ENCODE measurements at places on chromosomes 7 and 10.

GRCh38 chr10:85638797-85639196 is 727.8 kb downstream of the GRID1 start:
- no peak for DNase-seq

DNA sequence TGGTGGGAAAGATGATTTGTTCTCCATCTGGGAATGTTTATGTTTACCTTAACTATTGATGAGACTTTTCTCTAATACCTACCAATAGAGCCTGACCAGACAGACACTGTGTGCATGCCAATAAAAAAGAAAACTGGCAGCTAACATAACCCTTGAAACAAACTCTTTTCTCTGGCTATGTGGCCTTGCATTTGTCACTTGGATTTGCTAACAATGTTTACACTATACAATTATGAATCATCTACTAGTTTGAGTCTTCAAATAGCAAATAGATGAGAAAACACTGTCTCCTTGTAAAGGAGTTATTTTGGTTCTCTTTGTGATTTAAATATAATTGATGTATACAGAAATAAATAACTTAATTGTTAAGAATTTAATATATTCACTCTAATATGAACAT is 273.1 kb downstream of the SEMA3D start:
- DNase-seq: no peak

- no peak for DNase-seq
Measured at GRCh38 chr7:82051601-82052000, 281.8 kb upstream of the HGF start.

DNA sequence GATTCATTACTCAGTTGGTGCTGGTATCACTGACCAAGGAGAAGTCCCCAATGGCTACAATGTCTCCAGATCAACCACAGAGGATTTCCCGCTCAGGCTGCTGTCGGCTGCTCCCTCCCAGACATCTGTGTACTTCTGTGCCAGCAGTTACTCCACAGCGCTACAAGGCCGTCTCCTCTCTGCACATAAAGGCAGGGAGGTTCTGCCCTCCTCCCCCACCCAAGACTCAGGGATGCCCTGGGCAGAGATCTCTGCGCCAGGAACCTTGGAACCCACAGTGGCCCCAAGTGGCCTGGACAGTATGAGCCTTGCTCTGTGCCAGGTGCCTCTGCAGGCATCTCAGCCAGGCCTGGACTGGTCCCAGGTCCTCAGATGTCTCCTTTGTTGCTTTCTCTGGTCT is 193.4 kb upstream of the PRSS58 start:
- no peak for DNase-seq

GRCh38 chr10:27948186-27948585 is 50.7 kb downstream of the ODAD2 start:
- no peak for DNase-seq

GRCh38 chr10:113060201-113061053 is 110.4 kb downstream of the TCF7L2 start:
- DNase-seq: no peak

DNA sequence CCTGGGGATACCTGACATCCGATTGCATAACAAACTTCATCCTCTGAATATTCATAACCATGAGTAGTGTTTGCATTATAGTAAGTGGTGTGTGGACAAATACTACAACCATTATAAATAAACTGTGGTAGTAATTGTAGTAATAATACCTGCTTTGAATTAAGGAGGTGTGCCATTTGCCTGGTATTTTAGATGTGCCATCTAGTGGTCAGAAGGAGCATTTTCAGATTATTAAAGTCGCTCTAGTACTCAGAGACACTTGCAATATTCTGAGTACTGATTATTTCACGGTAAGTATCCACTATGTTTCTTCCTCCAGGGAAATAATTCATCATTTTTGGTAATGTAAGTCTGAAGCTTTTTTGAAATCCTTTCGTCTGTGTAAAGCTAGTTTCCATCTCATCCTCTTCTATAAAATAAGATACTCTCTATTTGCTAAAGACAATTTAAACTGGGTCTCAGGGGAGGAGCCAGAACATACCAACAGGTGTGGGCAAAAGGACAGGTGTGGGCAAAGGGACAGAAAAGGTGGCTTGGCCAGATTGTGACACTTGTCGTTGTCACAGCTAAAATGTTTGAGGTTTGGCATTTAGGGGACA is 115.3 kb upstream of the WDR11 start:
- DNase-seq: peak; percentile 14

DNA sequence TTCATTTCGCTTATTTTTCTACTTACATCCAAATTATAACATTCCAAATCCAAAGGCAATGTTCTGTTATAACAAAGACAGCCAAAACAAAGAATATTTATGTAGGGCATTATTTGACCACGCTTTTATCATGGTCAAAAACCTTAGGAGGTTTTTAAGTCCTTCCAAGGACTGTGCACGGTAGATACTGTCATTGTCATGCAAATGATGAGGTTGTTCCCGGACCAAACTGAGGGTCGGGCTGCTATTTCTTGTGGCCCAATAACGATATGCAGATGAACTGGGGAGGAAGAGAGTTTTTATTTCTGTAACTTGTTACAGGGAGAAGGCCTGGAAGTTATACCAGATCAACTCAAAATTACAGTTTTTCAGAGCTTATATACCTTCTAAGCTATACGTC is 56.6 kb upstream of the STEAP4 start:
- DNase-seq: no peak

DNA sequence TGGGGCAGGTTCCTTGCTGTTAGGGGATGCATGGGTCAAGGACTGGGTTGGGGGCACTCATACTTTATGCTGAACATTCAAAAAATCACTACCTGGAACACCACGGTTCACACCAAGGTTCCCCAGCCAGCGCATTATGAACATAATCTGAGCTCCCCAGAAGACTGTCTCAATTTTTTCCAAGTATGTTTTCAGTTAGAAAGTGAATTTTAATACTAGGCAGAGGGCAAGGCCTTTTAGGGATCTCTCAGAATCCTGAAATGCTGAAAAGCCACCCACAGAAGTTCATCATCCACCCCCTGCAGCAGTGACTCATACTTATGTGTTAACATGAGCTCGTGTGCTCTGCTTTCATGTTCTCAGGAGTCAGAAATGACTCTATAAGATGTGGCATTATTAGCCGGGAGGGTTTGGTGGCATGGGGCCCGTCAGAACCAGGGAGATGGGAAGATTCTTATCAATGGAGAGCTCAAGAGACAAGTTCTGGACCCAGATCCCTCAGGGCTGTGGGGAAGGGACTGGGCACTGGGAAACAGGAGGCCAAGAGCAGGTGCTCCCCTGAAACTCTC is 185.2 kb upstream of the ITGB1 start:
- peak; percentile 55 for DNase-seq

DNA sequence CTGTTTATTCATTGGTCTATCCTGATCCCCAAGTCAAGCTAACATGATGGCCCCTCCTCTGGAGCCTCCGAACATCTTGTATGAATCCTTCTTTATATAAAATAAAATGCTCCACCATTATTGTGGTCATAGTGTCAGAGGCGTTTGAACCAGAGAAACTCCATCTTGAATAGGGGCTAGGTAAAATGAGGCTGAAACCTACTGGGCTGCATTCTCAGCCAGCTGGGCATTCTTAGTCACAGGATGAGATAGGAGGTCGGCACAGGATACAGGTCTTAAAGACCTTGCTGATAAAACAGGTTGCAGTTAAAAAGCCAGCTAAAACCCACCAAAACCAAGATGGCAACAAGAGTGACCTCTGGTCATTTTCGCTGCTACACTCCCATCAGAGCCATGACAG is 905.8 kb upstream of the AUTS2 start:
- no peak for DNase-seq

DNA sequence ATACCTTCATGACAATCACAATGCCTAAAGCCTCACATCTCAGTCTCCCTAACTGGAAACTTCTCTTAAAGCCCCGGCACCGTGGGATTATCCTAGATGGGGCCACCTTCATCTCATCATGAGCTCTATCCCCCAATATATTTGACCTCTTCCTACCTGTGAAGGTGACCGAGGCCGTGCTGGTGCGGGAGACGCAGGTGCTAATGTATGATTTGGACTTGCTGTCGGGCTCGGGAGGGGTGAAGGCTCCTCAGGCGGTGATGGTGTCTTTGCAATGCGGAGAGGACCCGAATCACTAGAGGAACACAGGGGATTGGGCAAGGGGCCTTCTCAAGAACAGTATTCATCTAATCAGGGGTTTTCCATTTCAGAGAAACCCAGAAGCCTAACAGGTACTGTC is 168.4 kb downstream of the AMPH start:
- DNase-seq: no peak

DNA sequence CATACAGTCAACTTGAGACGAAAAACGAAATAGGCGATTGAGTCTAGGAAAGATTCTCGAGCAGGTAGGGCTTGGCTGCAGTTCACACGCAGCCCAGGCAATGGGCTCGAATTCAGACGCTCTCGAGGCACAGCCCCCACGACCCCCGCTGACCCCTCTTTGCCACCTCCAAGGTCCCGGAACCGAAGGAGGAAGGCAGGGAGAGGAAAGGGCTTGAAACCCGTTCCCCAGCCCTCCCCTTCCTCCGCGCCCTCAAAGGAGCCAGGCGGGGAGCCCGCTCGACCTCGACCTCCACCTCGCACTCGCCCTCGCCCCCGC is 441 bp downstream of the CCDC186 start:
- DNase-seq: no peak

DNA sequence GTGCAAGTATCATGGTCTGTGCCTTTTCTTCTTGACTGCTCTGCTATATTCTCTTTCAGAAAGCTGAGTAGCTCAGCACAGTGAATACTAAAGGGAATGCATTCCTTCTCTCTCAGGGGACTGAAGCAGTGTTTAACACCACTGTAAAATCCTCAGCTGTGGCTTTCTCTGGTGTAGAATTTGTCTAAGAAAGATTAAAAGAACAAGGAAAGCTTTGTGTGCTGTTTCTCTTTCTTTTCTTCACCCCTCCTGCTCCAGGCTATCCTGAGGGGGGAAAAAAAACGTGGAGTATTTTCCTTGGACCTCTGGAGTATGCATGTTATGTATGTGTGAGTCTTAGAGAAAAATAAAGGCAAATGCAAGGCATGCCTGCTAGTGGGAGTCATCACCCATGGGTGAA is 383.9 kb downstream of the AUTS2 start:
- DNase-seq: no peak

GRCh38 chr10:127524229-127524628 is 24.9 kb upstream of the NPS start:
- DNase-seq: no peak

- DNase-seq: no peak
Measured at GRCh38 chr7:49127359-49127913, 203.1 kb downstream of the CDC14C start.

- peak; percentile 24 for DNase-seq
Measured at GRCh38 chr7:98137826-98138151, 31.1 kb downstream of the LMTK2 start.

- no peak for DNase-seq
Measured at GRCh38 chr7:52498366-52498765, 537.1 kb upstream of the POM121L12 start.

GRCh38 chr10:127801302-127801701 is 64.3 kb downstream of the FOXI2 start:
- no peak for DNase-seq

DNA sequence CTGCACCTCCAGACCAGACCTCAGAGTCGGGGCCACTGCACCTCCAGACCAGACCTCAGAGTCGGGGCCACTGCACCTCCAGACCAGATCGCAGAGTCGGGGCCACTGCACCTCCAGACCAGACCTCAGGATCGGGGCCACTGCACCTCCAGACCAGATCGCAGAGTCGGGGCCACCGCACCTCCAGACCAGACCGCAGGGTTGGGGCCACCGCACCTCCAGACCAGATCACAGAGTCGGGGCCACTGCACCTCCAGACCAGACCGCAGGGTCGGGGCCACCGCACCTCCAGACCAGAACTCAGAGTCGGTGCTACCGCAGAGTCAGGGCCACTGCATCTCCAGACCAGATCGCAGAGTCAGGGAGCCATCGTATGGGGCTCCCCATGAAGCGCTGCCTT is 105.9 kb downstream of the ACTR3B start:
- no peak for DNase-seq

DNA sequence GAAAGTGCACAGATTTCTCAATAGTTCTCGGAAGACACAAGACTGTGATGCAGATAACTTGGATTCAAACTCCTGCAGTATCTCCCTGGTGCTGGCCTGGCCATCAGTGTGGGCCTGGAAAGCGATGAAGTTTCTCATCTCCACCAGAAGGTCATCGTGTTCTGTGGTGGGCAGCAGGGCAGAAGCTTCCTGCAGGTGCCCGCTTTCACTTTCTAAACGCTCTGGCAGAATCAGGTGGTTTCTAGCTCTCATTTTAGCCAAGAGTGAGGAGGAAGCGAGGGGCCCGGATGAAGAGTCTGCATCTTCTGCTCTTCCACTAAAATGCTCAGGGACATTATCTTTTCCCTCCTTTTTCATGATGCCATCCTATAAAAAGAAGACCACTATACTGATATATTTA is 63.0 kb upstream of the DRGX start:
- no peak for DNase-seq

GRCh38 chr10:57897611-57898010 is 370.1 kb downstream of the IPMK start:
- DNase-seq: no peak

GRCh38 chr7:133936074-133936473 is 191.1 kb upstream of the LRGUK start:
- no peak for DNase-seq

Measured in CD4-positive, alpha-beta T cell treated with Interleukin-17A for 1 hour (primary cell).